ENCODE measurements at places on chromosomes 16 and 17.

- DNase-seq, result no peak
Measured at GRCh38 chr17:31067691-31068184, 27.0 kb upstream of the NF1 start.

- DNase-seq, result peak; percentile 14
Measured at GRCh38 chr17:18038149-18038850, 668 bp downstream of the ATPAF2 start.

DNA sequence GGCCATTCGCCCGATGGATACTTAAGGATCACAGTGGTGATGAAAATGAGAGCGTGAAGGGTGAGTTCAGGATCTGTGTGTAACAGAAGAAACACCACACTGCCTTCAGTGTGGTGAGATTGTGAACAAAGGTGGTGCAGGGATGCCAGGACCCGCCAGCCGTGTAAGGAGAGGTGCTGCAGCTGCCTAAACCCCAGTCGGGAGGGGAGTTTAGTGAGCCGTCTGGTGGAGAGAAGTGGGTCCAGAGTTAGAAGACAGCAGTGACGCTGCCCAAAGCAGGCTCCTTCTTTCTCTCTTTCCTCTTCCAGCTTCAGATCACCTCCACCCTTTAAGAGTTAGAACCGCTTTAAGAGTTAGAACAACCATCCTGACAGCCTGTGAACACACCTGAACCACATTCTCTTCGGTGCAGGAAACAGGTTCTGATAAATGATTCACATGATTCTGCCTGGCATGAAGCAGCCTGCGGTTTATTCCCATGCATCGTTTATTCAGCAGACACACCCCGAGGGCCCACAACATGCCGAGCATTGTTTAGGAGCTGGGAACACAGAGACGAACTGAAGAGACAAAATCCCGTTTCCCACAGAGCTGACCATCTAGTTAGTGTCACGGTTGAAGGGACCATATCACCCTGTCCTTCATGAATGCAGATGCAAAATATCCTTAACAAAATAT is 84.0 kb upstream of the DNAH17 start:
- DNase-seq, result no peak

DNA sequence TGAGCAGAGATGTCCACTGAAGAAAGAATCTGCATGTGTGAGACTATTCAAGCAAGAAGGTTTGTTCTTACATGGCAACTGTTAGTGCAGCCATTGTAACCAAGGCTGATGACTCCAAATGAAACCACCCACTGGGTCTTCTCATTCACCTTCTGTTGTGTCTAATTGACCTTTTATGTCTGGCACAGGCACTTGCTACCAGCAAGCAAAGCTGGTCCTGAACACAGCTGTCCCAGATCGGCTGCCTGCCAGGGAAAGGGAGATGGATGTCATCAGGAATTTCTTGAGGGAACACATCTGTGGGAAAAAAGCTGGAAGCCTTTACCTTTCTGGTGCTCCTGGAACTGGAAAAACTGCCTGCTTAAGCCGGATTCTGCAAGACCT is 3.6 kb downstream of the CDC6 start:
- no peak for DNase-seq

GRCh38 chr17:73824321-73824720 is 180.1 kb upstream of the SDK2 start:
- DNase-seq, result no peak

- no peak for DNase-seq
Measured at GRCh38 chr16:69921127-69921526, 30.0 kb upstream of the CLEC18A start.

GRCh38 chr17:30361766-30362279 is 16.9 kb upstream of the CPD start:
- no peak for DNase-seq

- DNase-seq, result no peak
Measured at GRCh38 chr16:66159987-66160386, 206.5 kb upstream of the CDH5 start.

DNA sequence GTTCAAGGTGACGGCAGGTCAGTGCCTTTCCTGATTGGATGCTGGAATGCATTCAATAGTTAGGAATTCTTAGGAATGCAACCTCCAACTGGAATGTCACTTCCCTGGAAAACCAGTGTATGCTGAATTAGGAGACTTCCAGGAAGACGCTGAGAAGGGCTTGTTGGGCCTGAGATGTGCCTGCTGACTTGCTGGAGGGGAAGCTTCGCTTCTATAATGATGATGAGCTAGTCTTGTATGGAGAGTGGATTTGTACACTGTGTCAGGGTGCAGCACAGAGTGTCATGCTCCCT is 45.6 kb downstream of the SMPD3 start:
- DNase-seq, result no peak

DNA sequence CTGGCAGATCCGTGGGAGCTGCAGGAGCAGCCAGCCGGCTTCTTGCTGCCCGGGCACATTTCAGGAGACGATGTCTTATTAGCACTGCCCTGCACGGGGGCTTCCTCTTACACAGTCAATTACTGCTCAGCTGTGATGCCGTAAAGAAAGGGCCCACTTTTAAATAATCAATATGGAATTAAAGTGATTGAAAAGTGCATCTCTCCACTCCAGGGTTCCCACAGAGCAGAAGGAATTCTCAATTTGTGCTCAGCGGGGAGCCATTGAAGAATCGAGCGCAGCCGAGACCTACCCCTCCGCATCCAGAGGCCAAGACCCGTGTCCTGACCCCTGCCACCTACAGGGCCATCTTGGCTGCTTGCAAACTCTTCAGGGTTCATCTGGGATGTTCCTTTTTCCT is 399.4 kb upstream of the C16orf82 start:
- no peak for DNase-seq

DNA sequence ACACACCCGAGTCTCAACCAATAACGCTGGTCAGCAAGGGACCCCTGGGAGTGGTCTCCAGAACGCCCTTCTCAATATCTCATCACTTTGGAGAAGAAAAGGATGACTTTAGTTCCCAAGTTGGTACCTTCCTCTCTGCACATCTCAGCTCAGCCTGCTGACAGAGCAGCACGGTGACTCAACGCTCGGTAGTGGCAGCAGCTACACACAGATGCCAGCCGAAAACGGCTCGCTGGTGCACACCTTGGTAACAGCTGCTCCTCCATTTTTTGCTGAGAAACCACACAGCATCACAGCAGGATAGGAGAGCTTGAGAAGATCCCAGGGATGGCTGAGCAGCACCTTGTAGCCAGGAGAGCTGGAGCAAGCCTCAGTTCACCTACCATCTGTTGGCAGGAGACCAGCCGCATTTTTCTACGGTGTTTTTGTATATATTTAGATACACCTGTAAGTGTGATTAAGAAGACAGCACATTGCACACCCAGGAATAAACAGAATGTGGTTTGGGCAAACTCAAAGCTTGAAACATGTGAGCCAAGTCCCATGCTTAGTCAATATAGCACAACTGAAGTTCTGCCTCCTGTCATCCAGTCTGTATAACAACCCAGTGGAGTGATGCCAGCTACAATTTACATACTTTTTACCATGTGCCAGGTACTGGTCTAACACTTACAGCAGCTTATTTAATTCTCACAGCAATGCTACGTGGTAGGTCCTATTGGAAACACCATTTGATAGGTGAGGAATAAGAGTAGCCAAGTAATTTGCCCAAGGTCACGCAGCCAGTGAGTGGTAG is 83.8 kb upstream of the ERCC4 start:
- DNase-seq, result no peak

DNA sequence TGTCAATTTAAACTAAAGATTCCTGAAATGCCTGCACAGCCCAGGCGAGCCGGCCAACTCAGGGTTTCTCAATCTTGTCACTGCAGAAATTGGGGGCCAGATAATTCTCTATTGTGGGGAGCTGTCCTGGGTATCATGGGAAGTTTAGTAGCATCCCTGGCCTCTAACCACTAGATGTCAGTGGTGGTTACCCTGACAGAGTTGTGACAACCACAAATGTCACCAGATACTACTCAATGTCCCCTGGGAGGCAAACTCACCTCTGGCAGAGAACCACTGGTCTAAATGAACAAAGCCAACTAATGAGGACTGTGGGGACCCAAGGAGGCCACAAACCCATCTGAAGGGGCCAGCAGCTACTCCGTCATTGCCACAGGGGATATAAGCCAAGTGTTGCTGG is 90.9 kb downstream of the MYH11 start:
- peak; percentile 64 for DNase-seq

- no peak for DNase-seq
Measured at GRCh38 chr17:39757176-39757662, 19.5 kb downstream of the GRB7 start.

- DNase-seq, result peak; percentile 57
Measured at GRCh38 chr17:20944014-20944865, 98.6 kb downstream of the USP22 start.

GRCh38 chr17:31908386-31908785 is 6.9 kb upstream of the UTP6 start:
- no peak for DNase-seq

DNA sequence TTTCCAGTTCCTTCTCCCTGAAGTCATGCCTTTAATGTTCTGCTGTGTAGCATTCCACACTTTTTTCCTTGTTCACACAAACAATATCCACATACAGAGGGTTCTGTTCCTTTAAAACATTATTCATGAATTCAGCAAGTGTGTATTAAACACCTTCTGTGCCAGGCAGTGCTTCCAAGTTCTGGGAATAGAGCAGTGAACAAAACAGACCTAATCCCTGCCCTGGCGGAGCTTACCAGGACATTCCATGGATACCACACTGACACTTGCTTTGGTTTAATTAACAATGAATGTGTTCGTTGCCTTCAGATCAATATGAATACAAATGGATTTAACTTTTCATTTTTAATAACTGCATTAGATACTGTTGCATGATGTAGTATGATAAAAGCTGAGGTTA is 57.9 kb upstream of the CLEC19A start:
- DNase-seq, result no peak

- no peak for DNase-seq
Measured at GRCh38 chr16:50664270-50664669, 16.8 kb downstream of the SNX20 start.

DNA sequence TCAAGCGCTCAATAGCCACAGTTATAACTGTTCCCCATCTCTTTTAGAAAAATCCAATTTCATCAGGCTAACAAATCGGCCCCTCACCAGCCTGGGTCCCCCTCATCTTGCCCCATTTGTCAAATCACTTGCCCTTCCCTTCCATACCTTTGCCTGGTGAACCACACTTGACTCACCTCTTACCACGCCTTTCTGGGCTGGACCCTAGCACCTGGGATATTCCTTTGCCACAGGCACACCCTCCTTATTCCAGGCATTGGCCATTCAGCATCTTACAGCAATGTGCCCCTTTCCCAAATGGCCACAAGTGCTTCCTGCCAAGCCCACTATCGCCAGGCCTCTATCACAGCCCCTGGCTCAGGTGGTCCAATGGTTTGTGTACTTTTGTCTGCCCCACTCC is 14.9 kb downstream of the CMTM4 start:
- DNase-seq, result no peak

GRCh38 chr16:86078121-86078600 is 179.2 kb downstream of the IRF8 start:
- DNase-seq, result no peak

- no peak for DNase-seq
Measured at GRCh38 chr17:62565817-62566216, 61.7 kb upstream of the MRC2 start.

DNA sequence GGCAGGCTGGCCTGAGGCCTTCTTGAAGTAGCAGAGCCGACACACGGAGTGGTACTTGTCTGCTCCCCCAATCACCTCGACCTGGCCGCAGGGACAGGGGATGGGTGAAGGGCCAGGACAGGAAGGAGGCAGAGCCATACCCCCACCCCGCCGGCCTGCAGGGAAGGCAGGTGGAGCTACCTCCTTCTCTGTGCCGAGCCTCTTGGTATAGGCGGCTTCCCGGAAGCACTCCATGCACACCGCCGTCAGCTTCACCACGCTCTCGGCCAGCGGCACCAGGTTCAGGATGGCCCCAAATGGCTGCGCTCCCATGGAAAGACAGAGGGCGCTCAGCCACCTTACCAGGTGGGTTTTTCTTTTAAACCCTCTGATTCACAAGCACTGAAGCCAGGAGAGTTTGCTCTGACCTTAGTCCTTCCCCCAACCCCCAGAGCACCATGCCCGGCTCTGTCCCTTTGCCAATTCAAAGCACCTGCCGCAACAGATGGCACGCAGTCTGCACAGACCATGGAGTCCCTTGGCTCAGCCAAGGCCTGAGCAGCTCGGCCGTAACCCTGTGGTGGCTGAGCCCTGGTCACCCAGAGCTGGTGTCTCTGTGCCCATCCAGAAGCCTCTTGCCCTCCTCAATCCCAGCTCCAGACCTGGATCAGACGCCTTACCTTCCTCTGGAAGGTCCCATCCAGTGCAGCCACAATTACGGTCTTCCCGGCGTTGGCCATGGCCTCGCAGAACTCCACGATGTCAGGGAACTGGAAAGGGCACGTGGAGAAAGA is 6.7 kb downstream of the SYNGR2 start:
- DNase-seq, result no peak

- DNase-seq, result no peak
Measured at GRCh38 chr17:37492167-37492566, 2.5 kb downstream of the DUSP14 start.

- no peak for DNase-seq
Measured at GRCh38 chr16:66525396-66526180, 24.3 kb downstream of the TK2 start.

- DNase-seq, result peak; percentile 11
Measured at GRCh38 chr16:79595931-79596450, 4.5 kb downstream of the MAF start.

- DNase-seq, result peak; percentile 26
Measured at GRCh38 chr16:4064950-4065352, 51.3 kb downstream of the ADCY9 start.

- no peak for DNase-seq
Measured at GRCh38 chr17:75130632-75131277, 787 bp downstream of the NT5C start.

DNA sequence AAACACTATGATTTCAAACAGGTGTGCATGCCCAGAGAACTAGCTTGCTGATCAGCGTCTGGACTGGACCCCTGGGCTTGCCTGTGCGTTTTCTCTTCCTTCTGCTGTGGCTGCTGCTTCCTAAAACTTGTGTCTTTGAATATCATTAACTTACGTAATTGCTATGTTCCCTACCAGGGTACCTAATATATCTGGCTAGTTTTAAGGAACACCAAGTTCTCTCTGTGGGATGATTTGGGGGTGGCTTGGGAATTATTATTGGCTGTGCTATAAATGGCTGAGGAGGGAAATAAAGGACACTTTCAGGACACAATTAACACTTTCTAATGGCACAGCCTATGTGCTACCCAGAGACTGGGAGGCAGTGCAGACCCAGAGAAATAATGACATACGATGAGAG is 606.0 kb upstream of the RBFOX1 start:
- DNase-seq, result no peak

GRCh38 chr17:17044846-17045561 is 2.7 kb downstream of the MPRIP start:
- peak; percentile 39 for DNase-seq

GRCh38 chr16:8956265-8957062 is 7.2 kb downstream of the USP7 start:
- no peak for DNase-seq

DNA sequence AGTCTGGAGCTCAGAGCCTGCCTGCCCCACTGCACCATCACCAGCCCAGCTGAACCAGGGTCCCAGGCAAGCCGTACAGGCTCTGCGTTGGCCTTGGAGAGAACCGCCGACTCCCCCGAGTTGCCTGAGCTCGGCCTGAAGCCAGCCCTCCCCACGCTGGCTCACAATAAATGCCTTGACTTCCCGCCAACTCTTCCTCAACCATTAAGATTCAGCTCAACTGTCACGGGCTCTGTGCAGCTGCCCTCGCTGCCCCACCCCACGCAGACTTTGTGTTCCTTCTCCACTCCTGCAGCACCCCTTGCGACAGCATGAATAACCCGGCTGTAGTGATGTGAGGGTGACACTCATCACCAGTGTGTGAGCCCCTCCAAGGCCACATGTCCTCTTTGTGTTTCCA is 4.8 kb upstream of the QPRT start:
- DNase-seq, result no peak
